ENCODE measurements at places on chromosomes 3 and 15.

- no peak for DNase-seq
These were observed 3.1 kb downstream of the CHRNB4 start for GRCh38 chr15:78637776-78638435.

DNA sequence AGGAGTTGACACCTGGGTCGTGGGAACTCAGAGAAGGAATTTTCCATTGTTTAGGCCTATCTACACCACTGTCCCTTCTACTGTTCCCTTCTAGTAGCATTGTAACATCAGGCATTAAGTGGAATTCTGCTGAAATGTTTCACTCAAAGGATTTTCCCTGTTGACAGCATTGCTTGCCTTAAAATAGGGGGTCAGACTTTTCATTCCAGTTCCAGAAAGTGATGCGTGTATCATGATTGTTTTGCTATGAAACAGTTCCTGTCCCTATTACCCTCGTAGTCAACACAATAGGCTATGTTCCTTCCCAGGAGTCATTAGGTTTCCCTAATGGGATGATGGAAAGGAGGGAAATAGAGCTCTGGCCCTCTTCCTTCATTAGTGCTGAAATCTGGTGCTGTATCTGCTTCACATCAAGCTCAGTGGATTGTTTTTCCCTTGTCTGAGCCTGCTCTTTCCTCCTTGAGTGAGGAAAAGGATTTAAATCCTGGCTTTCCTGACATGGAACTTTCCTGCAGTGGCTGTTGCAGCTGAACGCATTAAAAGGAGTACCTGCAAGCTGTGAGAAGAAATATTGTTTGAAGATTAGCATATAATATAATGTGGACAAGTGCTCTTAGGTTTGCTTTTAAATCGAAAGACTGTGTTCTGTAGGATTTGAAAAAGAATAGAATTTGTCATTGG is 195.9 kb downstream of the KLHL25 start:
- DNase-seq, result no peak

GRCh38 chr15:81740416-81740815 is 305.4 kb downstream of the MEX3B start:
- DNase-seq, result no peak

GRCh38 chr3:61562042-61562720 is 810 bp downstream of the PTPRG start:
- DNase-seq, result no peak

DNA sequence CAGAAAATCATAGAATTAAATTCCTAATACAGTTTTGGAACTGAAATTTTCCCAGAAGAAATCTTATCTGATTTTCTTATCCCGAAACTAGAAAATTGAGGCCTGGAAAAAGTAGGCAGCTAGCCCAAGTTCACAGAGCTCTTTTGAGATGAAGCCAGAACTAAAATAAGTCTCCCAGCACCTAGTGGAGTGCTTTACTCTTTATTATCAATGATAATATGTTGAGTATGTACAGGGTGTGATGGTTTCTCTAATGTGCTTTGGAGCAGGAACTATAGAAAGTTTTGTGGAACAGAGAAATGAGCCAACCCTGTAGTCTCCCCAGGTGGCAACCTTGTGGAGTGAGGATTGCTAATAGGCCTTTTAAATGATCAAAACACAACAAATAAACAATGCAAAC is 30.3 kb upstream of the BCL6 start:
- DNase-seq, result no peak
